ENCODE measurements at places on chromosomes 3 and 15.
A peak's percentile ranks its signal among the peaks of the same experiment; 100 is the strongest.

DNA sequence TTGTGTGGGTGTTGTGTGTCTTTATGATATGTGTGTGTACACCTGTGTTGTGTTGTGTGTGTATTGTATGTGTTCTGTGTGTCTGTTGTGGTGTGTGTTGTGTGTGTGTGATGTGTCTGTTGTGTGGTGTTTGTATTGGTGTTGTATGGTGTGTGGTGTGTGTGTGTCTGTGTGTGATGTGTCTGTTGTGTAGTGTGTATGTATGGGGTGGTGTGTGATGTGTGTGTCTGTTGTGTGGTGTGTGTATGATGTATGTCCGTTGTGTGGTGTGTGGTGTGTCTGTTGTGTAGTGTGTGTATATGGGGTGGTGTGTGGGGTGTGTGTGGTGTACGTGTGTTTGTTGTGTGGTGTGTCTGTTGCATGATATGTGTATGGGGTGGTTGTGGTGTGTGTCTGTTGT lies 46.6 kb downstream of the ZDHHC19 start:
- DNase-seq: no peak

DNA sequence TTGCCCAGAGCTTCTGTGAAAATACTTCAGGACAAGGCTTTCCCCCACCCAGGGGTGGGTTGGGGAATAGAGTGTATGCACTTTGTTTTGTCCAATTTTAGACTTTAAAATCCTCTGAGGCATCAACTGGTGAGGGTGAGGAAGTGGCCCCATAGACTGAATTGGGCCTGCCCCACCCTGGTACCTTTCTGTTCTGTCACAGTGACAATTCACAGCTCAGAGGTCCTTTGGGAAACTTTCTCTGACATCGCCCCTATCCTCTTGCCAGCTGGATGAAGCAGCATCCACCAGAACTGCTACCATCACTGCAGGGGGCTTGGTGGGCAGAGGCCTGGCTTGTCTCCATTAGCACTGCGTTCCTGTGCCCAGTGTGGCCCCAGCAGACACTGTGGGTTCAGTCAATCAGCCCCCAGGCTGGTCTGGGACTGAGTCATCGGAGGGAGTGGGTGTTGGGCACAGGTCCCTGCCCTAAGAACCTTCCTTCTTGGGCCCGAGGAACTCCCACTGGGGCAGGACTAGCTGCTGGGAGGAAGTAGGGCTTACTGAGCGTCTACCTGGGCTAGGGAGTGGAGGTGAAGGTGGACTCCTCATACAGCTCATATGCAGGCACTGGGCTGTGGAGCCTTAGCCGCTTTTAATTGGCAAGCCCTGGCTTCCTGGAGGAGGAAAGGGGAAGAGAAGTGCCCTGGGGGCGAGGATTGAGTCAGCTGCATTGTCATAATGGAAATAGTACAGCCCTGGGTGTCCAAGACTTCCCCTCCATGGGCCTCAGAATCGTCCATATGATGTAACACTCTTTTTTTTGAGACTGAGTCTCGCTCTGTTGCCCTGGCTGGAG lies 1.5 kb upstream of the PPM1M start:
- DNase-seq: peak; percentile 48

- no peak for DNase-seq
Observed at GRCh38 chr3:37052860-37053259, 59.5 kb downstream of the MLH1 start.

GRCh38 chr3:62361824-62362223 lies 11.5 kb downstream of the FEZF2 start:
- DNase-seq: no peak

DNA sequence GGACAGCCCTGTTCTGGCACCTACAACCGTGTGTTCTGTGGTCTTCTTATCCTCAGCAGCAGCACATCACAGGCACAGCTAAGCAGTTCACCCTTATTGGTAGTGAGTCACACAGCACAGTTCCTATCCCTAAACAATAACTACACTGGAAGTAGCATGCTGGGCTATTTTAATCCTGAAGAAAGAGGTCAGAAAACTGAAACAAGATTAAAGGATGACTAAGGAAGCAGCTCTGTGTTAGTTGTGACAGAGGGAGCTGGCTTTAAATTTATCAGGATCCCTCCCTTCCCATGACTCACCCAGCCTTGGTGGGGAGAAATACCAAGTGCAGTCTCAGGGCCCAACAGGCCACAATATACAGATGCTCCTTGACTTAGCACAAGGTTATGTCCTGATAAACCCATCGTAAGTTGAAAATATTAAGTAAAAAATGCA lies 144.3 kb downstream of the ERC2 start:
- no peak for DNase-seq

DNA sequence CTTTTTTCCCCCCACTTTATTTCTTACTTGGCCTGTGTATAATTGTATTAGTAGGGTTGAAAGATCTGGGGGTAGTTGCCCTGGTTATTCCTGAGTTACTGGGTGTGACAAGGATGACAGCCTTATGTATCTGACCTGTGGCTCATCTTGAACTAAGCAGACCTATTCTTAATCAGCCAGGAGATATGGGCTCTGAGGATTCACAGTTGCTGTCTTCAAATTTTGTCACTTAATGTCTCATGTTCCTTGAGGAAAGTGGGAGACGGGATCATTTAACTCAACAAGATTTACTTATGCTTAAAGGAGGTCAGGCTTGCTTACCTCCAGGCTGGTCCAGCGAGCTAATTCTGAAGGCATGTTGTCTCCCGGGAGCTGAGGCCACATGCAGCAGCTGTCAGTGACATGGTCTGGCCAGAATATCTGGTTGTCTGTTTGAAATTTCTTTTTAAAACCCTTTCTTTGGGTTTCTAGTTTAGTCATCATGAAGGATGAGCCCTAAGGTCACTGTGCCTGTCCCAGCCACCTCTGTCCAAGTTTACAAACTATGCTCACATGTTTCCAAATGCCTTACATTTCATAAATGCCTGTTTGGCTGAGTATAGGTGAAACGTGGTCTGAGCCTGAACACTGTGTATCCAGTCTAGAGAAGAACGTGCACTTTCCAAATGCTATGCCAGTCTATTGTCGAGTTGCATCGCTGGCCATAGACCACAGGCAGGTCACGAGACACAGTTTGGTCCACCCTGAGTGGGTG lies 26.8 kb downstream of the LRTM1 start:
- no peak for DNase-seq

DNA sequence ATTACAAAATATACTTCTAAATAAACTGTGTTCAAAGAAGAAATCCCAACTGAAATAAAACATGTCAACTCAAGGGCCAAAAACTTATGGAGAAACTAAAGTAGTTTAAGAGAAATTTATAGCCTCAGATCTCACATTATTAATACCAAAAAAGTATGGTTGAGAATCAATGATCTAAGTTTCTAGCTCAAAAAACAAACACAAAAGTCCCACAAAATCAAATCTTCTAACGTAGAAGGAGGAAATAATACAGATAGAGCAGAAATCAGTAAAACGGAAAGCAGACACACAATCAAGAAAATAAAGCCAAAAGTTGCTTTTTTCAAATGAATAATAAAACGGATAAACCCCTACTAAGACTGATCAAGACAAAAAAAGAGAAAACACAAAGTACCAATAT lies 2.9 kb downstream of the SUSD5 start:
- DNase-seq: no peak

DNA sequence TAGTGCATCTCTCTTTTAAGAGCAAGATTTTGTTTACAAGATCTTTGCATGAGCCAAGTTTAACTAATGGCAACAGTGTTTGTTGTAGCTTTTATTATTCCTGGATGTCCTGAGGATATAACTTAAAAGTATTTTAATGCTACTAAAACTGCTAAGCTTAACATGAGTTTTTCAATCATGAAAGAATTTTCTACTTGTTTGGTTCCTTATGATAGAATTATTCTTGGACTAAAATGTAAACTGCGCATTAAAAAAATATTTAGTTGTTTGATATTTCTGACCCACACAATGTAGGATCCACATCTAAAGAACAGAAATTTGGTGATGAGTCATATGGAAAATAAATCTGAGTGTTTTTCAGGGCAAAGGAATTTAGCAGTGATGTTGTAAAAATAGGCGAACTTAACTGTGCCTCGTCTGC lies 70.8 kb downstream of the RAP2B start:
- no peak for DNase-seq

DNA sequence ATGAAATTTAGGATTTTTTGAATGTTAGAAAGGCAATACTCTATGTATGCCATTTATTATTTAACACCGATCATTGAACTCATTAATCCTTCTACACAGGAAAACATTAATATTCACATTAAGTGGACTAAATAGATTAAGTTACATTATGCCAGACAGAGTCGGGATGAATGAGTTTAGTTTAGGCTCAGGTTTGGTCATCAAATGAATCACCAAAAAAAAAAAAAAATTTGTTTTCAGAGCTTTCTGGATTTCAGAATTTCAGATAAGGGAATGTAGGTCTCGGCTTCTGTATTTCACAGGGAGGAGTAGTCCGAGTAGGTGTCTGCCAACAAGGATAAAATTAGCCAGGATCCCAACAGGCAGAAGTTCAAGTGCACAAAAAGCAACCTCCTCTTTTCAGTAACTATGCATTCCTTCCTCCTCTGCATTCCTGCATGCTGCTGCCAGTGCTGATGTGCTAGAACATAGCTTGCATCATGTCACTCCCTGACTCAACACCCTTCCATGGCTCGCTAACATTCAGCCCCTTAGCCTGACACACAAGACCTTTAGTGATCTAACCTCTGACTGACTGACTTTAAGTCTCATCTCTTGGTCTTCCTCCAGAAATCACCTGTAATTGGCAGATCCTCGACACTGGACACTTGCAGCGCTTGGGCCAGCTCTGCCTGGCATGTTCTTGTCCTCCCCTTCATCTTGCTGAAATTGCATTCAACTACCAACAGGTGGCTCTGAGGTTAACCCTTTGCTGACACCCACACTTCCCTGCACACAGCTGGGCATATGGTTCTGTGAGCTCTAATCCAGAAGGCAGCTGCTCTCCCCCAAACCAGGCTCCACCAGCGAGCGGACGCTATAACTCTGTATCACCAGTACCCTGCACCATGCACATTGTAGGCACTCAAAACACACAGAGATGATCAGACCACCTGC lies 145.4 kb upstream of the PROK2 start:
- no peak for DNase-seq

DNA sequence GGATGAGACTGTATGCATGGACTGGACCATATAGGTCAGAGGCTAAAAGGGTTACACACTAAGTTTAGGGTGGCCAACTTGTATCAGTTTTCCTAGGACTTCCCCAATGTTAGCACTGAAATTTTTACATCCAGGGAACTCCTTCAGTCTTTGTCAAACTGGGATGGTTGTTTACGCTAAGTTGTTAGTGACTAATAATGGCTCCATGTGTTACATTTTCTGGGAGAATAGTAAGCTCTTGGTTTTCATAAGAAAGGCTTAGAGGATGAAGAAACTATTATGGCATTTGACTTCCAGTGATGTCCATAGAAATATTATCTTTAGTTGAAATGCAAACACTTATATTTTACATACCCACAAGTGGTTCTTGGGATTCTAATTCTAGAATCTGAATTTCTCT lies 57.9 kb upstream of the ST3GAL6 start:
- DNase-seq: no peak

- DNase-seq: no peak
Observed at GRCh38 chr3:152385761-152386160, 117.0 kb downstream of the MBNL1 start.

DNA sequence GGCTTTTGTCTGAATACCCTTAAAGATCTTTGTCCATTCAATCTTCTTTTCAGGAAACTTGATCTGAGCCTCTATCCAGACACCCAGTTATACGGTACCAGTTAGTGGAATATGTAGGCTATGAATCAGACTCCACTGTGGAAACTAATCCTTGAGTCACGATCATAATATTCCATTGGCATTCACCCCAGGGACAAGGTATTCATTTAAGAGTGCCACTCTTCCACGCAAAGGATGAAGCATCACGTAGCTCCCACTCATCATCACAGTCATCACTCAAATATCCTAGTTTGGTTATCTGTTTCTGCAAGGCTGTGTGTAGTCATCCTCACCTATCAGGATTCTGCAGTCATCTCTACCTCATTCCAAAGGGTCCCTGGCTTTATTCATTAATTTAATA lies 85.6 kb downstream of the NEDD4 start:
- DNase-seq: no peak

DNA sequence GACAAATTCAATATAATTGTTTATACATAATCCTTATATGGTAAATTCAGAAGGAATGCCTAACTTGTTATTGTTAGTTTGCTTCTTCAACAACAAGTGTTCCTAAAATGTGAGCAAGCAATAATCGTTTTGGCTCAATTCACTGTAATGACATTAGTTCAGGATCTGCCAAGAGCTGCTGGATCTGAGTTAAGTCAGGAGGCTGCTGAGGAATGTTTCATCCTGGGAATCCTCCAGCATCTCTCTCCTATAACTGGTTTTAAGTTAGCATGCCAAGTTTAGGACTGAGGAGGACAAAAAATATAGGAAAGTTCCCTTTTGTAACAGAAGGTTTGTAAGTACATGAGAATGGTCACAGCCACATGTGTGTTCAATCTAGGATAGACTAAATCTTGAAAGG lies 4.9 kb upstream of the GTF2A2 start:
- no peak for DNase-seq

DNA sequence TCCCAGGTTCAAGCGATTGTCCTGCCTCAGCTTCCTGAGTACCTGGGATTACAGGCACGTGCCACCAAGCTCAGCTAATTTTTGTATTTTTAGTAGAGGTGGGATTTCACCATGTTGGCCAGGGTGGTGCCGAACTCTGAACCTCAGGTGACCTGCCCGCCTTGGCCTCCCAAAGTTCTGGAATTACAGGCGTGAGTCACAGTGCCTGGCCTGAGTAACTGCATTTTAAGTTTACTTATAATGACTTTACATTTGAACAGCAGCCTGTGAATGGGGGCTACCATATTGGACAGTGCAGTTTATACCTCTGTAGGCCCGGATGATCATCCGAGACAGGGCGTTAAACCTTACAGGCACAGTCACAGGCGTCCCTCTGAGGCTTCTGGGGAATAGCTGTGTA lies 24.8 kb downstream of the EAF1 start:
- DNase-seq: peak; percentile 13

DNA sequence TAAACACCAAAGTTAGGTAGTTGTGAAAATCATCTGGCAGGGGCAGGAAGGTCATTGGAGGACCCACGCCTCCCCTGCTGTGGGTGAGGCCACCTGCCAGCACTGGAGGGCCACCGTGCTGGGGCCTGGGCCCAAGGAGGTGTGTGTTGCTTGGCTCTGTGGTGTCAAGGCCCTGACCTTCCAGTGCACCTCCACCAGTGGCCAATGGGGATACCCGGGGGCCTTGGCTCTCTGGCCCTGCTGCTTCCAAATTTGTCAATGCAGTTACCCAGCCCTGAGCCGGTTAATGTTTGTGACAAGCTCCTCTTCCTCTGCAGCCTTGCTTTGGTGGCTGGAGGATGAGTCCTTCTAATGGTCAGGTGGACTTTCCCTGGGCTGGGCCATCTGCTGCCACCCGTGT lies 150.2 kb downstream of the KLF13 start:
- peak; percentile 18 for DNase-seq

GRCh38 chr15:98653686-98654085 lies 5.3 kb downstream of the IGF1R start:
- no peak for DNase-seq

GRCh38 chr3:37686220-37686619 lies 175.5 kb upstream of the CTDSPL start:
- no peak for DNase-seq

- DNase-seq: no peak
Observed at GRCh38 chr3:38367779-38368178, 21.2 kb downstream of the XYLB start.

GRCh38 chr3:113495035-113495434 lies 19.9 kb downstream of the SPICE1 start:
- DNase-seq: peak; percentile 49

- DNase-seq: no peak
Observed at GRCh38 chr3:194745422-194746184, 59.9 kb downstream of the FAM43A start.
